ENCODE measurements at places on chromosomes 7 and 10.

- DNase-seq: no peak
These were observed 163.0 kb upstream of the PPP1R3A start for GRCh38 chr7:114081606-114082425.

- DNase-seq: no peak
These were observed 55.2 kb upstream of the EZH2 start for GRCh38 chr7:148939128-148939755.

GRCh38 chr10:99365311-99365710, 36.2 kb downstream of the CNNM1 start:
- no peak for DNase-seq

GRCh38 chr10:63003816-63004453, 129.2 kb upstream of the NRBF2 start:
- DNase-seq: no peak

- no peak for DNase-seq
These were observed 237.7 kb downstream of the USP6NL start for GRCh38 chr10:11373717-11374171.

DNA sequence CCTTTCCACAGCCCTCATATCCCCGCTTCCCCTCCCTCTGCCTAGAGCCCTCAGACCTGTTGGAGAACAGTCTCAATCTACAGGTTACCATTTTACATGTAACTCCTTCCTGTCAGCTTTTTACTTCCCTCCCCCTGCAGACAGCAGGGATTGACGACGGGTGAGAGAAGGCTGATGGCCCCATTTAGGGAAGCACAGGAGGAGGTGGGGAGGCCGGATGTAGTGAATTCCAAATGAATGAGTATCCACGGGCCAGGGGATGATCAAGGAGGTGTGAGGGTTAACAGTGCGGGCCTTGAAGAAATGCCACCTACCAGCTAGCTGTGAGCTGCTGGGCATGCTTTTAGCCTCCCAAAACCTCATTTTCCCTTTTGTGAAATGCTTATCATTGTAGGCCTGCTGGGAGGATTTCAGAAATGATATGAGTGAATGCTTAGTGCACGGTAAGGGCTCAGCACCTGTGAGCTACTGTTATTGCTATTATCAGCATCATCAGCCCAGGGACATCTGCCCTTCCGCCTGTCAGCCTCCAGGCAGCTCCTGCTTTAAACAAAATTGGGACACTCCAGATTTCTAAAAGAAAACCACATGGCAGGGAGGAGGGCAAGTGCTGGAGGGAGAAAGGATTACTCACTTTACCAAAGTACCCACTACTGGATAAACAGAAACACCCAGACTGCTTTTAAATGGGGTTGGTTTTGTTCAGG, 6.5 kb upstream of the NANOS1 start:
- no peak for DNase-seq

- DNase-seq: no peak
These were observed 3.4 kb downstream of the ASNS start for GRCh38 chr7:97868788-97869187.

- DNase-seq: no peak
These were observed 29.3 kb downstream of the PPP2R2D start for GRCh38 chr10:131930150-131930549.

GRCh38 chr7:140055833-140056232, 6.9 kb downstream of the PARP12 start:
- no peak for DNase-seq

DNA sequence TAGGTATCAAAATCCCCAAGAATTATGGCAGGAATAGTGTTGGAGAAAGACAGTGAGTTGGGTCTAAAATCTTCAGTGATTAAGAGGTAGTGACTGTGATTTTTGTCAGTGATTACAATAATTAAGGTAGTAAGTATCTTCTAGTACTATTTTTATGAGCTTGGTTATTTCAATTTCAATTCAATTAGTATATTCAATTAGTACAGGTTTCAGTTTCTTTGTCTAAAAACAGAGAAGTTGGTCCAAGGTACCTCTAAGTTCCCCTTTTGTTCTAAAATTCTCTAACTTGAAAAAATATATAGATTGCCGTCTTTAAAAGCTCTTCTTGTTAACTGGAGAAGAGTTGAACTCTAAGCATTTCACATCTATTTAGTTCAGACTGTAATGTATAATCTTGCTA, 82.9 kb downstream of the OTUD1 start:
- DNase-seq: no peak

DNA sequence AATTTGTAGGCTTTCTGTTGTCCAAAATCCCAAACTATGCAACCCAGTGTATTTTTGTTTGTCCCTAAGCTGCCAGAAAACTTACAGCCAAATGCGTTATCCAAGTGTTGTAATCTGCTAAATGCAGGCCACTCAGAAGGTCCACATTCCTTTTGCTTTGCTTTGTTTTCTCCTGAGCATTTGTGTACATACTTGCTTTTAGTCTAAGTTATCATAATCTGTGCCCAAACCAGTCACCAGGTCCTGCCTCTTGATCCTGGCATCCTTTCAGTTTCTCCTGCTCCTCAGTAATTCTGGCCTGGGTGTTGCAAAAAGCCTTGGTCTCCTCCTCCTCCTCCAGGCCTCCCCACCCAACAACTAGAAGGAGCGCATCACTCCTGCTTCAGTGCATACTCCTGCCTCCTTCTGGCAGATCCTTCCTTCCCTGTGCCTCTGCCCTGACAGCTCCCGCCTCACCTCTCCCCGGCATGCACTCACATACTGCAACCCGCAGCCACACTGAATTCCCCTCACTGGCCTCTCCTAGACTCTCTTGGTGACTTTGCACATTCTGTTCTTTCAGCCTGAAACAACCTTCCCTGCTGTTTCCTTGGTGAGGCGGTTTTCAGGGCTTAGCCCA, 2.3 kb downstream of the DENND2A start:
- DNase-seq: no peak

- DNase-seq: no peak
These were observed 60.5 kb downstream of the KIAA1217 start for GRCh38 chr10:24269476-24269875.

- DNase-seq: no peak
These were observed 36.3 kb upstream of the PDK4 start for GRCh38 chr7:95632609-95633008.

GRCh38 chr7:23277359-23277989, 21.7 kb upstream of the MALSU1 start:
- DNase-seq: peak; percentile 40

DNA sequence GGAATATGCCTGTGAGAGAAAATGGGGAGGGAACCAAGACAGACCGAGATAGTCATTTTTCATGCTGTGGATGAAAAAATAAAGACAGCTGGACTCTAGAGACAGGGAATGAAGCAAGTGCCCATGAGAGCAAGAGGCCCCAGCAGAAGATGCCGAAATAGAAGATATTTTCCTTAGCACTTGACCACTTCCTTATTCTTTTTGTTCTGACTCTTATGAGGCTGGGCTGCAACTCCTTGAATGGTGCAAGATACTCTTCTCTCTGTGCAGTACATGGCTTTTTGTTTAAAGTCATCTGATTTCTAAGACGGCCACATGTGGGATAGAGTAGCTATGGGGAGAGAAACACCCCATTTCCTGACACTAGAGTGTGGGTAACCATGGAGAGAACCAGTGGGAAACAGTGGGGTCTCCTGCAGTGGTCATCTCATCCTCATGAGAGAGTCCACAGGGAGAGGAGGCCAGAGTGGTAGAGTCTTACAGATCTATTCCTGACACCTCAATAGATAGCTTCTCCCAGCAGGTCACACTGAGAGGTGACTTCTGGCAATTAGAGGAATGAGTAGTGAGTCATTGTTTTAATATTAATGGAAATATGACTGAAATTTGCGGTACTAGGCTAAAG, 18.0 kb upstream of the VCL start:
- no peak for DNase-seq

DNA sequence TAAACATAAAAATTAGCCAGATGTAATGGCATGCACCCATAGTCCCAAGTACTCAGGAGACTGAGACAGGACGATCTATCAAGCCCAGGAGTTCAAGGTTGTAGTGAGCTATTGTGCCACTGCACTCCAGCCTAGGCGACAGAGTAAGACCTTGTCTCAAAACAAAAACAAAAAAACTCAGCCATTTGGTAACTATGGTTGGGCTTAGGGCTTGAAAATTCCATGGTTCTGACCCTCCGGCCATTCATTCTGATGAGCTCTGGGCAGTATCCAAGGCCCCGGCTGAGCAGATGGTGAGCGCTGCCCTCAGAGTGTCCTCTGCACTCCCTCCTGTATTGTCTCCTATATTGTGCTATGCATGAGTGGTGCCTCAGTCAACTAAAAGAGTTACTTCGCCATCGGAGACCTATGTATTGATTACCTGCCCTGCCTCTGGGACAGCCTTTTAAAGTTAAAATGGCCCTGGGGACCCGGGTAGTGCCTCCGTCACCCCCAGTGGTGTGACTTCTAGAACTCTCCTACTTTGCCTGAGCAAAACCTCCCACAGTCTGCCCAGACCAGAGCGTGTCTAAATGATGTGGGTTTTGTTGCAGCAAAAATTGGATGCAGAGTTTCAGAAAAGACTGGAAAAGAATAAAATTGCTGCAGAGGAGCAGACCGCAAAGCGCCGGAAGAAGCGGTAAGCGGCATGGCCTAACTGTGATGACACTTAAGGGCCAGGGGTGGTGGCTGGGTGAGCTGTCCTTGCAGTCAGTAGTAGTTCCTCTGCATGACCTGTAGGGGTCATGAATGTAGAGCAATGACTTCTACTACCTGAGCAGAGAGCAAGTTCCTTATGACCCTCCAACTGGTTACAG, 8.1 kb downstream of the PRKRIP1 start:
- peak; percentile 48 for DNase-seq

- no peak for DNase-seq
These were observed 255.3 kb downstream of the CELF2 start for GRCh38 chr10:11272915-11273389.

- DNase-seq: no peak
These were observed 33.0 kb downstream of the WIPF3 start for GRCh38 chr7:29839302-29839701.

GRCh38 chr7:77335581-77335980, 80.6 kb downstream of the GSAP start:
- no peak for DNase-seq

GRCh38 chr7:117202511-117202910, 120.3 kb downstream of the WNT2 start:
- DNase-seq: no peak

DNA sequence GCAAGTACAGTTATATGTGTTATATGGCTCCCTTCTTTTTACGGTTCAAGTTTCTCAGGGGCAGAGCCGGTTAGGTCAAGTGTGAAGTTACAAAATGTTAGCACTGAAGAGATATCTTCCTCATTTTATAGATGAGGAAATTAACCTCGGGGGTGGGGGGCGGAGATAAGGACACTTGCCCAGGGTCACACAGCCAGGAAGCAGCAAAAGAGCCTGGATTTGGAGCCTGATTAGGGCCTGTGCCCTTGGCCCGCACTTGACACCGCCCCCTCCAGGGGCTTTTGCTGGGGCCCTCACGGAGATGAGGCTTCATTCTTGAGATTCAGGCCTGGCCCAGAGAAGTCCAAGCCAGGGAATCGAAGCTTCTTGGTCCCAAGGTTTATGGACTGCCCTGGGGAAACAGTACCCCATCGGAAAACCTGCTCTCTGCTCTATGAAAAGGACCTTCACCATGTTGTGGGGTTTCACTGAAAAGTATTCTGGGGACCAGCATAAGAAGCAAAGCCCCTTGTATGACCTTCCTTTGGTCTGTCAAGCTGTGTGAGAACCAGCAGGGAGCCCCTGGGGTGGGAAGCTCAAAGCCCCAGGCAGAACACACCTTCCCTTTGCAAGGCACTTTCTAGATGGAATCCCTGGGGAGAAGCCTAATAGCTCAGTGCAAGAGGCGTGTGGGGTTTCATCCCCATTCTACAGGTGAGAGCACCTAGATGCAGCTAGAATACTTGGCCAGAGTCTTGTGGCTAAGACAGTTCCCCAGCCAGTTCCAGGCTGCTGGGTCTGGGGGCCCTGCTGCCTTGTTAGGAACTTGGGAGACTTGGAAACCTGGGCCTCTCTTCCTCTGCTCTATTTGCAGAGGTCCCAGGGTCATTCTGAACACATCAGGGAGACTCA, 21.9 kb downstream of the UNC5B start:
- DNase-seq: no peak

DNA sequence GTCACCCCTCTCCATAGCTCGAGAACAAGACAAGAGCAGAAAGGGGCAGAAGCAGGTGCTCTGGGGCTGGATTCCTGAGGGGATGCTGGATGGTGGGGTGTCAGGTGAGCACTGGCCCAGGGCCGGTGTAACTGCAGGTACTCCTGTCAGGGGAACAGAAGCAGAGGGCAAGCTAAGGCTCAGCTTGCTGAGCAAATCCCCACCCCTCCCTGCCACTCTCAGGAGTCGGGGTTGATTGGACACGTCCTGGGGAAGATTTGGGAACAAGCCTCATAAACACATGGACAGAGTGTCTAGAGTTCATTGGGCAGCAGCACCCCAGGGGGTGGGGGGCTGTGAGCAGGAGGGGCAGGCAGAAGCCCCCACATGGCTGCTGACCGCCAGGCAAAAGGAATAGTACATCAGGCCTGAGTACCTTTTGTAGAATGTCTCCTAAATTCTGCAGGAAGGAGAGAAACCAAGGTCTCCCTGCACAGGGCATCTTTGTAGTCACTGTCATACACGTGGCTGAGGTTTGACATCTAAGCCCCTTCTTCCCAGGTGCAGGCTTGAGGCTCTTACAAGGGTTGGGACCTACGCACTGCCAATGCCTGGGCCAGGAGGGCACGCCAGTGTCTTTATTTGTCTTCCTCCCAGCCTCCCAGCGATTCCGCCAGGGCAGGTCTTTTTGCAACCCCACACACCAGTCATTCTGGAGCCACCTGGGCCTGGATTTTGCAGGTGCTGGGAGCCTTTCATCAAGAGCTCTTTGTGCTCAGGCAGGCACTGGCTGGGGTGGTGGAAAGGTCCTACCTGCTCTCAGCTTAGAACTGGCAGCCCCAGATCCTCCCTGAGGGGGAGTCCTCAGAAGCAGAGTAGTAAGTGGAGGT, 2.8 kb downstream of the CALML3 start:
- DNase-seq: no peak

- no peak for DNase-seq
These were observed 25.6 kb upstream of the TMEM26 start for GRCh38 chr10:61478621-61479312.

DNA sequence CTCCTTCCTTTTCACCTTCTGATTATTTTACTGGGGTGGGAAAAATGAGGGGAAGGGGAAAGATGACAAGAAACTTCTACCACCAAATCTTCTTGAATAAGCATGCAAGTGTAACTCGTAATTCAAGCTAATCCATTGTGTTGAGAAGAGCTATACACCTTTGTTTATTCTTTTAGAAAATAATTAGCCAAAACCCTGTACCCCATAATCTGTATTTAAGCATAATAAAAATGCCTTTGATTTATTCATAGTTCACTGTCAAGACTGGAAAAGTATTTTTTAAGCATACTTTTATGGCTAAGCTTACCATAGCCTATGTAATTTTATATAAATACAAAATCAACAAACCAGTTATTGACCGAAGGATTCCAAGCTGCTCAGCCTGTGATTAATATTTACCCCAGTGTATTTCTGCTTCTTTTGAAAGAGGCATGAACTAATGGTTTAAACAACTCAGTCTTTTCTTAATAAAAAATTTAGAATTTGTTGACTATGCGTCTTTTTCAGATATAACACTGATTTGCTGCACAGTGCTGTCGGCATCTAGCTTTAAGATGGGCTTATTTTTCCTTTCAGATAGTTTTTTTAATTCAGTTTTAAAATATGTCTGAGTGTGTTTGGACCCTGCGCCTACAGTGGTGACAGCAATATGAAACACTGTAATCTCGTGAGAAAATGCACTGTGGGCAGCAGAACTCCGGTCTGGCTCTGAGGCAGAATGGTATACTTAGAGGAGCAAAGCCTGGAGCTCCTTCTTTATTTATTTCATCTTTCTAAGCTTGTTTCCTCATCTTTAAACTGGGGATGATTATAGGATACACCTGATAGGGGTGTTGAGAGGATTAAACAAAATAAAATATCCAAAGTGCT, 238.8 kb upstream of the LRGUK start:
- no peak for DNase-seq

GRCh38 chr10:98169379-98169778, 34.9 kb downstream of the R3HCC1L start:
- DNase-seq: no peak
